ENCODE measurements at places on chromosomes 13 and 19.
A peak's percentile ranks its signal among the peaks of the same experiment; 100 is the strongest.

GRCh38 chr13:109323338-109323737 is 463.0 kb downstream of the IRS2 start:
- DNase-seq = no peak

GRCh38 chr13:27170516-27171243 is 931 bp downstream of the USP12 start:
- DNase-seq = peak; percentile 59

GRCh38 chr13:53215563-53215962 is 186.9 kb downstream of the OLFM4 start:
- DNase-seq = no peak

DNA sequence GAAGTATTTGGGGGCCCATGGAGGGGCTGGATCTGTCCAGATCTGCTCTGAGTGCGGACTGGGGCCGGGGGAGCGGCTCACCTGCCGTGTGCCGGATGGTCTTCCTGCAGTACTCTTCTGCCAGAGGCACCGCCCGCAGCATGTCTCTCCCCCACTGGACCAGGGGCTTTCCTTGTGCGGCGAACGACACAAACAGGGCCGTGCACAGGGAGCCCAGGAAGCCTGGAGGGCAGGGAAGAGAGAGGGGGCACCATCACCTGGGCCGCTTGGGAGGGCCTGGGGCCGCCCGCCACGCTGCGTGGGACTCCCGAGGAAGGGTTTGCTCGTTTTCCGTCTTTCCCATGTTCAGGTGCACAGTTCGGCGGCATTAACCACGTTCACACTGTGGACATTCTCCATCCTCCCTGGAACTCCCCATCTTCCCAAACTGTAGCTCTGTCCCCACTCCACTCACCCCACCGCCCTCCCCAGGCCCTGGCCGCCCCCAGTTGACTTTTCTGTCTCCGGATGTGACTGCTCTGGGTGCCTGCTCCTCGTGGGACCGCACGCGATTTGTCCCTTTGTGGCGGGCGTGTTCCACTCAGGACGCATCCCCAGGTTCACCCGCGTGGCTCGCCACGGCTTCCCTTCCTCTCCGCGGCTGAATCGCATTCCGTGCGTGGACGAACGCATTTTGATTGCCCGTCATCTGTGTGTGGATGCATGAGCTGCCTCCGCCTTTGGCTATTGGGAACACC is 24.2 kb downstream of the ADPRHL1 start:
- no peak for DNase-seq

DNA sequence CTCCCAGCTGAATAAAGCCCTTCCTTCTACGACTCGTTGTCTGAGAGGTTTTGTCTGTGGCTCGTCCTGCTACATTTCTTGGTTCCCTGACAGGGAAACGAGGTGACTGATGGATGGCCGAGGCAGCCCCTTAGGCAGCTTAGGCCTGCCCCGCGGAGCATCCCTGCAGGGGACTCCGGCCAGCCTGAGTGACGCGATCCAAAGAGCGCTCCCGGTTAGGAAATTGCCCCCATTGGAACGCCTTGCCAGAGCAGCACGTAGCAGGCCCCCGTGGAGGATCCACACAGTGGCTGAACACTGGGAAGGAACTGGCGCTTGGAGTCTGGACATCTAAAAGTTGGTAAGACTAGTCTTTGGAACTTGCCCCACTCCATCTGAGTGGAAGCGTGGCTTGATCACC is 296.8 kb upstream of the SGCG start:
- peak; percentile 20 for DNase-seq

DNA sequence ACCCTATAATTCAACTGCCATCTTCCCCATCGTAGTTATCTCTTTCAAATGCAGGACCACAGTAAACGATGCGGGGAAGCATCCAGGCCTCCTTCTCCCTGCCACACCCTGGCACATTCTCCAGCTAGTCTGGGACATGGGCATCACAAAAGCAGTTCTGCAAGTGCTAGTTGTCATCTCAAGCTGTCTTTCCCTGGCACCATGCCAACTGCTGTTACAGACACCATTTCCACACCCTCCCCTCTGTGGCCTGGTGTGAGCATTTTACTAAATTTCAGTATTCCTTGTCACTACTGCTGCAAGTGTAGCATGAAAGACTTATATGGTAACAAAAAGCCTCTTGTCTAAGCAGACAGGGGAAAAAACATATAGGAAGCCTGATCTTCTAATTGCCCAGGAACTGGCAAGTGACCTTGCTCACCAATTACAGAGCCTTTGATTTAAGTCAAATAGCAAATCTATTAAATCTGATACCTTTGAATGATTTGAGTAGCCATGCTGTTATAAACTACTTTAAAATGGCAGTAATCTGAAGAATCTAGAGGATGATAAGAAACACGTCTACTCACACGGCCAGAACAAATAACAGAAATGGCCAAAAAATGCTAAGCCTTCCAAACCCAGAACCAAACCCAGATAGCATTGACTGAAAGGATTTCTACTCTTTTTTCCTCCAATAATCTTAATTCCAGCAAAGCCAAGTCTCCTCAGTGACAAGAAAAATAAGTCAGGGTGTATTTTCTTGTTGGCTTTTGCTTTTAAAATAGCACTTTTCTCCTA is 179.0 kb downstream of the NUFIP1 start:
- no peak for DNase-seq

DNA sequence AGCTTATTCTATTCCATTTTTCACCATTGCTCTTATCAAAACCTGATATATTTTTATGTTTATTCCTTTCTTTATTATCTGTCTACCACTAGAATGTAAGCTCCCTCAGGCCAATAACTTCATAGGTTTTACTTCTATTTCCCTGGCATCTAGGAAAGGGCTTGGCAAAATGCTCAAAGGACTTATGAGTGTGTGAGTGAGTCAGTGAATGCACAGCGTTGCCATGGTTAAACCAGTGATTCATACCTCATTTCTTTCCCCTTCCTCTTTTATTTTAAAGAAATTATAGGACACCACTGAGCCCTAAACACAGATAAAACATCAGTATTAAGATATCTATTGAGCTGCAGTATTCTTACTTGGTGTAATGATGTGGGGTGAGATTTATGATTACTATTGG is 162.1 kb downstream of the GPC6 start:
- peak; percentile 34 for DNase-seq

- DNase-seq = peak; percentile 27
These were observed 79.3 kb downstream of the KDM4B start for GRCh38 chr19:5048091-5048726.

DNA sequence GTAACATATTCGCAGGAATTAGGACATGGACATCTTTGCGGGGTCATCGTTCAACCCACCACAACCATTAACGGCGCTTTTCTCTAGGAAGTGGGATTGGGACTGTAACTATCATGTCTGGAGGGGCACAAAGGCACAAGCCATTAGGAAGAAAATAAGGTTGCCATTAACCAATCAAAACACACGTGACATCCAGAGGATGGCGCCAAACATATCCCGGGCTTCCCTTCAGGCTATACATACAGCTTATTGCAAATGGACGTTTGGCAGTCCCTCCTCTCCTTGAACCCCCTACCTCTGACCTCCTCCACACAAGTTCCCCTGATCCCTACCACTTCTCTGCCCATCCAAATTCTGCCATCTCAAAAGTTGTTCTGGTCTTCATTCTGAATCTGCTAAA is 26.6 kb upstream of the GSX1 start:
- no peak for DNase-seq

GRCh38 chr13:88919970-88920628 is 1248.9 kb downstream of the SLITRK5 start:
- DNase-seq = no peak

- no peak for DNase-seq
These were observed 155.5 kb downstream of the TBC1D4 start for GRCh38 chr13:75326173-75327134.

DNA sequence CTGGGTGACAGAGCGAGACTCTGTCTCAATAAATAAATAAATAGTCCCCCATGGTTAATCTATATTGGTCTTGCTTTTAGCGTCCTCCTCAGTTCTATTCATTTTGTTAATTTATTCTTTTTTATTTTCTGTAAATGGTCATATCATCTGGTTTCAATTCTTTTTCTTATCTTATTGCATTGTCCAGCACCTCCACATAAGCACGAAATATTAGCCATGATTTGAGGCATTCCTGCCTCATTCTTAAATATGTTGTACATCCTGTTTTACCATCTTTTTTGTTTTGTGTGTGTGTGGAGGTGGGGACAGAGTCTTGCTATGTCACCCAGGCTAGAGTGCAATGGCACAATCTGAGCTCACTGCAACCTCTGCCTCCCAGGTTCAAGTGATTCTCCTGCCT is 24.6 kb upstream of the CCDC124 start:
- no peak for DNase-seq

- DNase-seq = no peak
These were observed 8.2 kb downstream of the SMIM24 start for GRCh38 chr19:3471954-3472655.

- no peak for DNase-seq
These were observed 7.0 kb downstream of the KLF5 start for GRCh38 chr13:73065665-73066340.

- DNase-seq = no peak
These were observed 86.6 kb downstream of the ZNF737 start for GRCh38 chr19:20478936-20479335.

DNA sequence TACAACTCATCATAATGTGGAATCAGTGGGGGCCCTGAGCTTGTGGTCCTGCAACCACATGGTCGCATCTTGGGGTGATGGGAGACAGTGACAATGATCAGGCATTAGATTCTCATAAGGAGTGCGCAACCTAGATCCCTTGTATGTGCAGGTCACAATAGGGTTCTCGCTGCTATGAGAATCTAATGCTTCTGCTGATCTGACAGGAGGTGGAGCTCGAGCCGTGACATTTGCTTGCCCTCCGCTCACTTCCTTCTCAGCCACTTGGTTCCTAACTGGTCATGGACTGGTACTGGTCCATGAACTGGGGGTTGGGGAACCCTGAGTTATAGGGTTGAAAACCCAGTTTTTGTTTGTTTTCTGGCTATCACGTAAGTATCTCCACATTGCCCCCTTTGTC is 1290.9 kb upstream of the ATXN8OS start:
- no peak for DNase-seq

- no peak for DNase-seq
These were observed 55.8 kb downstream of the C1QTNF9 start for GRCh38 chr13:24365191-24365590.

- peak; percentile 76 for DNase-seq
These were observed 9.9 kb upstream of the ACSBG2 start for GRCh38 chr19:6125571-6125989.

Measured in renal cortical epithelial cell (primary cell).